Sigmoid colon (tissue), 7 donors: ENCODE measurements at places on chromosomes 6 and 20. TPM values are rescaled to one million over a fixed set of nuclear protein-coding genes. Genes with fewer than 3 reads are reported as not detected.

GRCh38 chr6:90139272-90139817 is 157.3 kb downstream of the BACH2 start:
- no peak overlapping the region for H3K27ac ChIP-seq
- no peaks in the 10 kb centered on the region for H3K27me3 ChIP-seq

DNA sequence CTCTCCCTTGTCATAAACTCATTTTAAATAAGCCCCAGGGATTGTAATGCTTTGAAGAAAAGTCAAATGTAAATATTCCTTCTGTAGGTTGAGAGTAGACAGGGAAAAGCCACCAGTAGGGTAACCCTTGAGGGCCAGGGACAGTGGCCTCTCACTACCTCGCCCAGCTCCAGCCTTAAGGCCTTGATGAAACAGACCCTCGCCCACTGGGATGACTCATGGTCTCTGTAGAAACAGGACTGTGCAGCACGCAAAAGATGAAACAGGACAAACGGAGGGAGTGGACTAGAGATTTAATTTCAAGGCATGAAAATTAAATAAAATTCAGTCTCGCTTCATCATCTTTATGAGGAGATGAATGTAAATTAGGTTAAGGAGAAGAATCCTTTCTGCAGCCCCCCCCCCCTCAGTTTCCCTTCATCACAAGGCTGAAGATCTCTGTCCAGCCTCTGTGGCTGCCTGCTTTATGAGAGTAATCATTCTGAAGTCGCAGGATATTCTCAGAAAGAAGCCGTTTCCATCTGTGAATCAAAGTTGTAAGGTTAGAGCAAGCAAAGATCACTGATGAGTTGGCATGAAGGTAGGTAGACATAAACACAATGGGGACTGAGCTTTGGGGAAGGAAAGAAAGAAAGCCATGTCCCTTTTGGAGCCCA is 60.4 kb downstream of the TMEM200A start:
- H3K36me3 ChIP-seq, result no peaks in the 10 kb centered on the region
- no peaks in the 10 kb centered on the region for H3K27me3 ChIP-seq
- no peak overlapping the region for H3K27ac ChIP-seq
- H3K4me3 ChIP-seq, result no peak overlapping the region

DNA sequence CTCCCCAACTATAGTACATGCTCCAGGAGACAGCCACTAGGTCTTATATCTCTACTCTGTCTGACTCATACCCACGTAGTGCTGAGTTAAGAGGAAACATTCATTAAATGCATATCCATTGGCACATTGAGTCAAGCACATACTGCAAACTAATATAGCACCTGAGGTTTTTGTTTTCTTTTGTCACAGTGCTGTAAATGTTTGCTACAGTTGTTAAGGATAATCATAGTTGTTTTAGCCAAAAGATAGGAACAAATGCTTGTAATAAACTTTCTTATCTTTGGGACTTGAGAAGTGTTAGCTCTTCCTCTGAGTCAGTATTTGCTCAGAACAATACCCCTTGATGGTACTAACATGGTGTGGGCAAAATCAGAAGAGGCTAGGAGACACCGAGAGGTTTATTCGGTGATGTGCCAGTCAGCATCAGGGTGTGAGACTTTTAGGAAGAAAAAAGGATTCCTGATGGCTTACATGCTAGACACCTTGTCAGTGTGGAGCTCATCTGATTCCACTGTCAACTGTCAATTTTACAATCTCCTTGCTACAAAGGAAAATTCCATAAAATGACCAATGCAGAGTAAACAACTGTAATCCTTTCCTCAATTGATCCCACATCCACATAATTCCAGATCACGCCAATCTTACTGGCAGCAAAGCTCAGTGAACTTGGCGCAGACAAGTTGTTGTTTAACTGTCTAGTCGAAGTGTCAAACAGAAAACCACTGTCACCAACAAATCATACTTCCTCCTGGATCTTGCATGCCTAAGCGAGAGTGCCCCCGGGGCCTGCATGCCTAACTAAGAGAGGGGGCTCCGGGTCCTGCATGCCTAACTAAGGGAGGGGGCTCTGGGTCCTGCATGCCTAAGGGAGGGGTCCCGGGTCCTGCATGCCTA is 36.1 kb downstream of the ELOVL2 start:
- no peaks in the 10 kb centered on the region for H3K27me3 ChIP-seq
- no peak for DNase-seq
- H3K4me1 ChIP-seq, result no peaks in the 10 kb centered on the region
- H3K27ac ChIP-seq, result no peak overlapping the region
- no peaks in the 10 kb centered on the region for H3K36me3 ChIP-seq

DNA sequence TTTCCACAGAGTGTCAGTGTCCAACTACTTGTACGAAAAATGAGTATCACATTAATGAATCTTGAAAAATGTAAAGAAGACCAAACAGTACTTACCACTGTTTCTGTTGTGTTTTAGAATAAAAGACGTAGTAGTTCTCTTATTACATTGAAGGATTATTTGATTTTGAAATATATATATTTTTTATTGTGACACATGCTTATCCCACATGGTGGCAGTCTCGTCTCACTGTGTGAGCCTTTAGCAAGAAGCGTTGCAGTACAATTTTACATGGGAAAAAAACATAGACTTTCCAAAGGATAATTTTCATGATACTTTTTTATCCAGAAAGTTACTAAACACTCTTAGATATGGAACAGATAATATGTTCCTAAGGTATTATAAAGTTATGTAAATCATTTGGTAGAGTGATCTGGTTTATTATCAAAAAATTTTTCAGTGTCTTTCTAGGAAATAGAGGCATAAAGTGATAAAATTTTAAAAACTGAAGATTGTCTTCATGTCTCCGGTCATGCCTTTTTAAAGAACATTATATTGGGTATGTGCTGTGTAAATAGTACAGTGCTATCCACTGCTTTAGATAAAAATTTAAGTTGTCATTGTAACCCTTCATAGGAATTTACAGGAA is 117.5 kb upstream of the SAMD5 start:
- H3K4me1 ChIP-seq, result no peaks in the 10 kb centered on the region
- no peak overlapping the region for H3K27ac ChIP-seq
- H3K36me3 ChIP-seq, result no peaks in the 10 kb centered on the region
- DNase-seq, result no peak
- no peak overlapping the region for H3K4me3 ChIP-seq

GRCh38 chr20:4171538-4172116 is 156.3 kb upstream of the RNF24 start:
- no peaks in the 10 kb centered on the region for H3K36me3 ChIP-seq
- H3K27me3 ChIP-seq, result no peaks in the 10 kb centered on the region
- peak overlapping the region; percentile 55 for H3K27ac ChIP-seq
- peaks cover 8% of the 10 kb centered on the region for H3K4me1 ChIP-seq
- peak overlapping the region; percentile 58 for H3K4me3 ChIP-seq

GRCh38 chr6:90230548-90231215 is 66.0 kb downstream of the BACH2 start:
- H3K27me3 ChIP-seq, result no peaks in the 10 kb centered on the region
- H3K27ac ChIP-seq, result no peak overlapping the region
- H3K4me1 ChIP-seq, result no peaks in the 10 kb centered on the region
- no peak overlapping the region for H3K4me3 ChIP-seq

- DNase-seq, result no peak
- H3K4me3 ChIP-seq, result no peak overlapping the region
- peaks cover 47% of the 10 kb centered on the region for H3K4me1 ChIP-seq
- peak overlapping the region; percentile 83 for H3K27ac ChIP-seq
Observed at GRCh38 chr6:137851669-137852068, 15.4 kb upstream of the TNFAIP3 start.

GRCh38 chr6:161104966-161105365 is 113.4 kb downstream of the MAP3K4 start:
- peaks cover 16% of the 10 kb centered on the region for H3K36me3 ChIP-seq
- peaks cover 9% of the 10 kb centered on the region for H3K4me1 ChIP-seq
- no peaks in the 10 kb centered on the region for H3K27me3 ChIP-seq
- no peak overlapping the region for H3K27ac ChIP-seq
- no peak overlapping the region for H3K4me3 ChIP-seq

- DNase-seq, result no peak
- no peaks in the 10 kb centered on the region for H3K27me3 ChIP-seq
- no peak overlapping the region for H3K27ac ChIP-seq
Observed at GRCh38 chr6:158143700-158144099, 24.4 kb downstream of the SERAC1 start.

GRCh38 chr6:4610256-4610655 is 165.9 kb upstream of the CDYL start:
- DNase-seq, result peak; percentile 92
- H3K27ac ChIP-seq, result no peak overlapping the region
- no peak overlapping the region for H3K4me3 ChIP-seq

DNA sequence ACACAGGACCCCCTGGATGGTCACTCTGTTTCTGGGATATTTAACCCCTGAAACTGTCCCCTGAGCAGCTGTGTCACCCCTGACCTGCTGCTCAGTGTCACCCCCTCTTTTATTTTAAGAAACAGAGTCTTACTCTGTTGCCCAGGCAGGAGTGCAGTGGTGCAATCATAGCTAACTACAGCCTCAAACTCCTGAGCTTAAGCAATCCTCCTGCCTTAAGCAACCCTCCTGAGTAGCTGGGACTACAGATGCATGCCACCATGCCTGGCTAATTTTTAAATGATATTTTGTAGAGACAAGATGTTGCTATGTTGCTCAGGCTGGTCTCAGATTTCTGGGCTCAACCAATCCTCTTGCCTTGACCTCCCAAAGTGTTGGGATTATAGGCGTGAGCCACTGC is 21.5 kb upstream of the GTSF1L start:
- H3K27ac ChIP-seq, result no peak overlapping the region
- peaks cover 29% of the 10 kb centered on the region for H3K27me3 ChIP-seq
- H3K4me3 ChIP-seq, result no peak overlapping the region
- DNase-seq, result no peak
- H3K36me3 ChIP-seq, result no peaks in the 10 kb centered on the region

DNA sequence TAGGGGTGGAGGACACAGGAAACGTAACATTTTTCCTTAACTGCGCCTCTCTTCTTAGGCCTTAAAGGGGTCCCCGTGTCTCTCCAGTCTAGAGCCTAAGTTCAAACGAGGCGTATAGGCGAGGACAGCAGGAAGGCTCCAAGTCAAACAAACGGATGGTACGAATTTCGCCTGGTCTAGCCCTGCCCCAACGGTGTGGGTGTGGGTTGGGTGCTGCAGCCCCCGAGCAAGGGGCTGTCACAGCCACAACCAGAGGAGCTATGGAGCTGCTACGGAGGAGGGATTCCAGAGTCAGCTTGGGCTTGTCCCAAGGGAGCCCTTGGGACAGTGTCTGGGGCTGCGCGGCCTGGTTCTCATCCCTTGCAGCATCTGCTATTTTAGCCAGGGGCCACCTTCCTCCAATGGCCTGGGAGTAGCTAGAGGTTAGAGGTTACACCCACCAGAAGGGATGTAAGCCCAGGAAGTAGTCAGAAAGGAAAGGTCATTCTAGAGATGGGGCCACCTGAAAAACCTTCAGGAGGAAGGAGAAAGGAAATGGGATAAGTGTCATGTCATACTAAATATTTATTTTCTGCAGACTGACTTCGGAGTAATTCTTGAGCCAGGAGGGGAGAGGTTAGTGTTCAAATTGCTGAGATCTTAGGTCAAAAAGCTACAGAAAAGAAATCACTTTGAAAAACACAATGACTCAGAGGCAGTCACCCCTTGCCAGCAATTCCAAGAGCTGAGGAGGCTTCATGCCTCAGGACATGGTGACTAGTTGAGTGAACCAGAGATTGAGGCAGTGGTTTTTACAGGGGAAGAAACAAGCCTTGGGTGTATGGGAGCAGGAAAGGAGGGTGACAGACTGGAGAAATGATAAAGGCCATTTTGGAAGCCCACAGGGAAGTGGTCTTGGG is 21.7 kb downstream of the VPS52 start:
- peak overlapping the region; percentile 94 for H3K27ac ChIP-seq
- peak overlapping the region; percentile 49 for H3K4me3 ChIP-seq
- H3K27me3 ChIP-seq, result no peaks in the 10 kb centered on the region

- no peak overlapping the region for H3K4me3 ChIP-seq
- H3K27me3 ChIP-seq, result no peaks in the 10 kb centered on the region
- DNase-seq, result no peak
- no peak overlapping the region for H3K27ac ChIP-seq
- no peaks in the 10 kb centered on the region for H3K4me1 ChIP-seq
Observed at GRCh38 chr20:16514140-16514539, 59.1 kb downstream of the KIF16B start.

DNA sequence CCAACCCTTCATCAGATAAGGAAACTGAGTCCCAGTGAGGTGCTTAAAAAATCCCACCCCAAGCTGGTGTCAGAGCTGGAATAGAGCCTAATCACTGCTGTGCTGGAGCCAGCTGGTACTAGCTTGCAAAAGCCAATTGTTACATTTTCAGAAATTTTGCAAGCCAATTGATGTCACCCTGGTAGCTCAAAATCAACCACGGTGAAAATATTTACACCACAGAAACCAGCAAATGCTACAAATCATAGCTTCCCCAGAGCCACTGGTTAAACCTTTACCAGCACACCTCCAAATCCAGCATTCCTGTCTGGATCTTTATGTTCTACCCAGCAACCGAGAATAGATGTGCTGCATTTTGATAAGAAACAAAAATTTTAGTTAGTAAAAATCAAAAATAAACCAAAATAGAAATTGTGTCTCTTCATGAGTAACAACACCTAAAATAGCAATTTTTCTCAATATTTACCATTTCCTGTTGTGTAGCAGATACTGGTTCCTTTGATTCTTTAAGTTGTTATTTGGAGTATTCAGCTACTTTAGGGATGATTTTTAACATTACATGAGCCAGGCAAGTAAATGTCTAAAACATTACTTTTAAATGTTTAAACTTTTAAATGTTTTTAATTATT is 7.2 kb upstream of the LCA5 start:
- no peak for DNase-seq
- H3K4me1 ChIP-seq, result peaks cover 30% of the 10 kb centered on the region
- H3K27ac ChIP-seq, result peak overlapping the region; percentile 81
- H3K36me3 ChIP-seq, result no peaks in the 10 kb centered on the region

DNA sequence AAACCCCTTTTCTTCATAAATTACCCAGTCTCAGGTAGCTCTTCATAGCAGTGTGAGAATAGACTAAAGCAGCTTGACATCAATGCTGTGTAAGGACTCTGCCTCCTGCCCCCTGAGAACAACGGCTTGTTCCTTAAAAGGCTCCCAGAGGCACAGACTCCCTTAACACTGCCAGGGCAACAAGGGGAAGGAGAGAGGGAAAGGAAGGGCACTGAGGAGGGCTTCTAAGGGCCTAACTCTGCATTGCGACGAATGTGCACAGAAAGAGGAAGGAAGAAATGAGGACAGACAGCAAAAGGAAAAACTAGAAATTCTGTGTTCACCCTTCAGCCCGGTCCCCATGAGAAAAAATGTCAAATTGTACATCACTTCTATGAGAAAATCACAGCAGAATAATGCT is 74.0 kb downstream of the AGPAT4 start:
- no peaks in the 10 kb centered on the region for H3K36me3 ChIP-seq
- H3K27ac ChIP-seq, result no peak overlapping the region
- H3K4me3 ChIP-seq, result no peak overlapping the region
- H3K27me3 ChIP-seq, result no peaks in the 10 kb centered on the region

GRCh38 chr20:52309181-52309580 is 117.6 kb upstream of the ZFP64 start:
- H3K27me3 ChIP-seq, result no peaks in the 10 kb centered on the region
- no peak overlapping the region for H3K4me3 ChIP-seq
- H3K36me3 ChIP-seq, result no peaks in the 10 kb centered on the region
- no peaks in the 10 kb centered on the region for H3K4me1 ChIP-seq

GRCh38 chr6:46935687-46936086 is 13.9 kb upstream of the ADGRF5 start:
- H3K27ac ChIP-seq, result no peak overlapping the region
- no peaks in the 10 kb centered on the region for H3K4me1 ChIP-seq
- no peaks in the 10 kb centered on the region for H3K27me3 ChIP-seq
- DNase-seq, result no peak

BCL2L1 gene
- 53.2 TPM for total RNA-seq

SSTR4 gene
- not detected for total RNA-seq

PTCRA gene
- not detected for total RNA-seq

MYBL2 gene
- 0.27 TPM for total RNA-seq

AMD1 gene
- 44.6 TPM for total RNA-seq

PRKN gene
- 14.6 TPM for total RNA-seq

STX11 gene
- total RNA-seq, result 5.3 TPM

AGPAT4 gene
- 7.9 TPM for total RNA-seq

NMBR gene
- not detected for total RNA-seq

TFAP2D gene
- total RNA-seq, result not detected

APOBEC2 gene
- total RNA-seq, result 0.66 TPM

RAB44 gene
- total RNA-seq, result not detected
